Foreskin keratinocyte (primary cell): ENCODE measurements at places on chromosomes 1 and 21. TPM values are rescaled to one million over a fixed set of nuclear protein-coding genes. Genes with fewer than 3 reads are reported as not detected.

PAQR6 gene
- 0.63 and 1.2 TPM in 2 replicates for total RNA-seq

DNA sequence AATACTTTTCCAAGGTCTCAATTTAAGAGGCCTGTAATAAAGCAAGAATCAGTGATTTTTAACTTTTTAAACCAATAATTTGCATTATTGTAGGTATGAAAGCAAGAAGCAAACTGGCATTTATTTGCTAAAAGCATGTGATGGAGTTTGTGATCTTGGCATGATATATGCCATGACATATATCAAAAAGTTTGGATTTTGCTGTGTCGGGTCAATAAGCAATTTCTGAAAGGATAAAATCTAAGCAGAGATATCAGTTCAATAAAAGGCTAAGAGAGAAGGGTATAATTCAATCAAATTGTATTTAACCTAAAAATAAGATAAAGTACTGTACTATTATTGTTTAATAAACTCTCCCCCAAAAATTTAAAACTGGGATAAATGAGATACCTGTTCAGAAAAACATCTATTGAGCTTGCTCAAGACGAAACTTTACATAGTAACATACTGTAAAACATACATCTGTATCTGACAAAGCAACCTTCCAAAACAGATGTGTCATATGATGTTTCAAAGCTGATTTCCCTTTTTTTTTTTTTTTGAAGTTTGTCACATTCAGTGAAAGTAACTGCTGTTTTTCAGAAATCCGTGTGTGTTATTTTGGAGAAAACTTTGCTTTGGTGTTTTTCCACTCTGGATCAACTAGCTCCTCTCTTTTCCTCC, 74.5 kb downstream of the TGFBR3 start:
- DNase-seq = no peak

GRCh38 chr1:37753473-37754321, 11.2 kb downstream of the EPHA10 start:
- no peak for DNase-seq

DNA sequence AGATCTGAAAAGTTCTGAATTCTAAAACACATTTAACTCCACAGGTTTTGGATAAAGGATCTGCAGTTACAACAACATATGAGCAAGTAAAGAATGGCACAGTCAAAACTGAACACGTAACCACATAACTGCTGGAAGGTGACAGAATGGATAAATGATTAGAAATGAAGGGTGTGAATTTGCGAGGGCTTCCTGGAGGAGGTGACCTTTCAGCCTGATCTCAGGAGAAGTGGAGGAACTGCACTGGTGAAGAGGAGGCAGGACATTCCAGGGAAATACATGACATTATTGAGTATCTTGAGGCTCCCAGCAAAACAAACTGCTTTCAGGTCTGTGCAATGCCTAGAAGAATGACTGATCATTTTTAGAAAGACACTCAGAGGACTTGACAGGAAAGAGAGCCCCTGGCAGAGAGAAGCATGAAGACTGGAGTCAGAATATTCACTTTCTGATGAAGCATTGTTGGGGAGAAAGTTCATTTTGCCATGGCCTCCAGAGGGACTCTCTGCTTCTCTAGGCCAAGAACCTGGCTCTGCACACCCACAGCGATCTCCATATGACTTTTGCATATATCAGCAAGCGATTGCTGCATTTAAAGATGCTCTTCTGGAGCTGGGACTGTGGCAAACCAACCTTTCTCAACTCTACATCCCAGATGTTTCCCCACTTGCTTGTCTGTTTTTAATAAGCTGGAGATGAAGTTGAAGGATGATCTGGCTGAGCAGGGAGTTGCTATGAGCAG, 122.7 kb upstream of the FAM78B start:
- DNase-seq = no peak

GRCh38 chr1:48493970-48494769, 22.2 kb upstream of the SPATA6 start:
- peak; percentile 66 for DNase-seq

- DNase-seq = no peak
Observed at GRCh38 chr1:89836252-89837035, 15.6 kb downstream of the LRRC8D start.

- no peak for DNase-seq
Observed at GRCh38 chr1:192994141-192994540, 65.0 kb downstream of the UCHL5 start.

GRCh38 chr1:43766086-43766784, 58.9 kb downstream of the ST3GAL3 start:
- peak; percentile 59 for DNase-seq

DNA sequence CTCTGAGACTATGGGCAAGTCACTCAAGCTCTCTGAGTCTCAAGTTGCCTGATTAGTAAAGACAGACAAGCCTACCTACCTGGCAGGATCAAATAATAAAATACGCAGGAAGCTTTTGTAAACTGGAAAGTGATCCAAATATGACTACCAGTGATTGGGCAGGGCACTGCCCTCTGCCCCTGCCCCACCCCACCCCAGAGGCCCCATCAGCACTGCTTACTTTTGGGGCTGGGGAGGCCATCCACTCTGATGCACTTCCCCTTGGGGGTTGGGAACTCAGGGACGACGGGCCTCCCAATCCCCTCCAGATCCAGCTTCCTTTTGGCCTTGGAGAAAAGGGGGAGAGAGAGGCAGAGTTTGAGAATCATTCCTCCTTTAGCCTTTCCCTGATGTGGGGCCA, 6.9 kb downstream of the E2F2 start:
- DNase-seq = no peak
